Tibial artery (tissue), 4 donors: ENCODE measurements at places on chromosomes 5 and 9.

DNA sequence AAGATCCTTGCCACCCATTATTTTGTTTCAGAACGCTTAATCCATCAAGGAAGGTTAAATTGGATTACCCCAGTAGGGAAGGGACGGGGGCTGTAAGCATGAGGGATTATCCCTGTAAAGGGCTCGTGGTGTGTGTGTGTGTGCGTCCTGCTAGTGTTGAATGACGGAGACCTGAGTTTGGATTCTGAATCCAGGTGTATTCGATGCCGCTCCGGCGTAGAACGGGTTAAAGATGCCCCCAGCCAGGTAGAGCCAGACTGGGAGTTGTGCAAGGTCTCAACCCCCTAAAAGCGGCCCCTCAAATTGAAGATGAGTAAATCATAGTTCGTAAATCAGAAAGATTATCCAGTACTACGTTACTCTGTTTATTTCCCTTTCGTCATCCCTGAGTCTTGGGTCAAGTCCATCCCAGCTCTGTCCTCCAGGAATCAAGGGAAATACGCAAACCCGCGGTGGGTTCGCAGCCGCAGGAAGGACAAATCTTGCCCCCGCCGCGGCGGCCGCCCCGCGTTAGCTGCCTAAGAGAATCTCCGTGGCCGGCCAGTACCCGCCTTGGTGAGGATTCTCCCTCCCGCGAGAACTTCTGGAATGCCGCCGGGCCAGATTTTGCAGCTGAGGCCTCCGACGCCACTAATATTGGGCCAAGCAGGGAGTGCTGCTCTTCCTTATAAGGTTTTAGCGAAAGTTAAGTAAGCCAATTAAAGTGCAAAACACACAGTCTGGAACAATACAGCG lies 586 bp upstream of the MTAP start:
- peak; percentile 60 for DNase-seq
- H3K4me1 ChIP-seq, result no peaks in the 10 kb centered on the region
- H3K4me3 ChIP-seq, result peak overlapping the region; percentile 85
- no peaks in the 10 kb centered on the region for H3K27me3 ChIP-seq
- peak overlapping the region; percentile 88 for H3K27ac ChIP-seq

DNA sequence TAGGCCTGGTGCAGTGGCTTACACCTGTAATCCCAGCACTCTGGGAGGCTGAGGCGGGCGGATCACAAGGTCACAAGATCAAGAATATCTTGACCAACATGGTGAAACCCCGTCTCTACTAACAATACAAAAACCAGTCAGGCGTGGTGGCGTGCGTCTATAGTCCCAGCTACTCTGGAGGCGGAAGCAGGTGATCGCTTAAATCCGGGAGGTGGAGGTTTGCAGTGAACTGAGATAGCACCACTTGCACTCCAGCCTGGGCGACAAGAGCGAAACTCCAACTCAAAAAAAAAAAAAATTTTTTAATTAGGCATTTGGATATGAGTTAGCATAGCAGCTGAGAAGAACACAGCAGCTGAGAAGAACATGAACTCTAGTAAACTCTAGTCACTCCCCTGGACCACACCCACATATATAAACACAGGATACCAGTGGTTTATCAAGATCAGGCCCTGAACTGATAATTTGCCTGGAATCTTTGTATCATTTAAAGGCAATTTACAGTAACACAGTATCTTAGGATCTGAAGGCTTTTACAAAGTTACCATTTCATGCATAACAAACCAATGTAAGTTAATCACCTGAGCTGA lies 4.6 kb upstream of the UGCG start:
- no peaks in the 10 kb centered on the region for H3K27me3 ChIP-seq
- no peaks in the 10 kb centered on the region for H3K36me3 ChIP-seq
- H3K4me1 ChIP-seq, result no peaks in the 10 kb centered on the region
- no peak for DNase-seq

- no peak for DNase-seq
- no peaks in the 10 kb centered on the region for H3K27me3 ChIP-seq
- H3K4me1 ChIP-seq, result no peaks in the 10 kb centered on the region
- H3K27ac ChIP-seq, result no peak overlapping the region
- H3K4me3 ChIP-seq, result no peak overlapping the region
These were observed 72.3 kb downstream of the PRELID2 start for GRCh38 chr5:145762833-145763232.

DNA sequence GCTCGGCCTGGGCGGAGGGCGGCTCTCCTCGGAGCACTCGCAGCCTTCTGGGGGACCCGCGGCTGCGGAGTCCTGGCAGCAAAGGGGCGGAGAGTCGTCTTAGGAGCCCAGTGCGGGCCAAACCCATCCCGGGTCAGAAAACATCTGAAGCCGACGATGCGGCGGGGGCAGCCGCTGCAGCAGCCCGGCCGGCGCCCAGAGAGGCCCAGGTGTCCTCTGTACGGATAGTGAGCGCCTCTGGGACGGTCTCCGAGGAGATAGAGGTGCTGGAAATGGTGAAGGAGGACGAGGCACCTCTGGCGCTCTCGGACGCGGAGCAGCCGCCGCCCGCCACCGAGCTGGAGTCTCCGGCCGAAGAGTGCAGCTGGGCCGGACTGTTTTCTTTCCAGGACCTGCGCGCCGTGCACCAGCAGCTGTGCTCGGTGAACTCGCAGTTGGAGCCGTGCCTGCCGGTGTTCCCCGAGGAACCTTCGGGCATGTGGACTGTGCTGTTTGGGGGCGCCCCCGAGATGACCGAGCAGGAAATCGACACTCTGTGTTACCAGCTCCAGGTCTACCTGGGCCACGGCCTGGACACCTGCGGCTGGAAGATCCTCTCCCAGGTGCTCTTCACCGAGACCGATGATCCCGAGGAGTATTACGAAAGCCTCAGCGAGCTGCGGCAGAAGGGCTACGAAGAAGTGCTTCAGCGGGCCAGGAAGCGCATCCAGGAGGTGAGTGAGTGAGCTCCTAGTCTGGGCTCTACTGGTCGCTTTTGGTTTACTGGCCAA lies 1.2 kb downstream of the JMY start:
- peak overlapping the region; percentile 95 for H3K27ac ChIP-seq
- DNase-seq, result peak; percentile 34
- H3K36me3 ChIP-seq, result no peaks in the 10 kb centered on the region
- H3K4me1 ChIP-seq, result peaks cover 45% of the 10 kb centered on the region
- peak overlapping the region; percentile 62 for H3K4me3 ChIP-seq
- H3K27me3 ChIP-seq, result no peaks in the 10 kb centered on the region

DNA sequence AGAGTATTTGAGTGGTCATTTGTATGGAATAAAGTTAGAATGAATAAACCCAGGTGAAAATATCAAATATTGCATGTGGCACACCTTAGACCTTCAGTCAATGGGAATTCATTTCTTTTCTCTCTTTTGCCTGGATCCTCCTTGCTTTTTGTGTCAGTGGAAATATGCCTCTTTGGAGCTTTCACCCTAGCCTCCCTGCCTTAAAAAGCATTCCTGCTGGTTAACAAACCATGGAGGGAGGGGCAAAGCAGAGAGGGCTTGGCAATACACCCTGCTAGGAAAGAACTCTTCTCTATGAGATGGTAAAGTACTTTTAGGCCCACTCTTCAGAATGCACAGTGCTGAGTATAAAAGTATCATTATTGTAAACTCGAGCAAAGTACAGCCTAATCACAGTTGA lies 383.7 kb downstream of the DMAC1 start:
- no peak overlapping the region for H3K4me3 ChIP-seq
- H3K27ac ChIP-seq, result no peak overlapping the region
- H3K36me3 ChIP-seq, result no peaks in the 10 kb centered on the region
- H3K4me1 ChIP-seq, result no peaks in the 10 kb centered on the region

GRCh38 chr9:107594908-107595530 lies 105.5 kb upstream of the KLF4 start:
- H3K27ac ChIP-seq, result no peak overlapping the region
- peak; percentile 6 for DNase-seq
- H3K27me3 ChIP-seq, result no peaks in the 10 kb centered on the region

GRCh38 chr9:126646162-126646561 lies 32.4 kb downstream of the LMX1B start:
- H3K36me3 ChIP-seq, result no peaks in the 10 kb centered on the region
- DNase-seq, result no peak
- H3K27me3 ChIP-seq, result no peaks in the 10 kb centered on the region
- H3K27ac ChIP-seq, result no peak overlapping the region
- H3K4me1 ChIP-seq, result no peaks in the 10 kb centered on the region
- no peak overlapping the region for H3K4me3 ChIP-seq

DNA sequence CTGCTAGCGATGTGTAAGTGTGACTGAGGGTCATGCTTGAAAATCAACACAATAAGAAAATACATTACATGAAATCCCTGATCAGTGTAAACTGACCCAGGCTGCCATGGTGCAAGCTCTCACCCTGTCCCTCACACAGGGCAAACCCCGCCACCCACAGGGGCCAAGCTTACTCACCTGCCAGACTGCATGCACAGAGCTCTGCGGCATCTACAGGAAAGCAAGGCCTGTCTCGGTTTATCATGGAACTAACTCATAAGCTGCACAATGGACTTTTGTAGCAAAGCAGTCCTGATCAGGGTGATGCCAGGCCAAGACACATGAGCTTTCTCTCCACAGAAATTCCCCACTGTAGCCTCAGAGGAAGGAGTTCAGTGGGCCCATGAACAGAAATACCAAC lies 9.7 kb downstream of the IPPK start:
- no peaks in the 10 kb centered on the region for H3K4me1 ChIP-seq
- no peak overlapping the region for H3K4me3 ChIP-seq
- no peaks in the 10 kb centered on the region for H3K27me3 ChIP-seq
- DNase-seq, result no peak

DNA sequence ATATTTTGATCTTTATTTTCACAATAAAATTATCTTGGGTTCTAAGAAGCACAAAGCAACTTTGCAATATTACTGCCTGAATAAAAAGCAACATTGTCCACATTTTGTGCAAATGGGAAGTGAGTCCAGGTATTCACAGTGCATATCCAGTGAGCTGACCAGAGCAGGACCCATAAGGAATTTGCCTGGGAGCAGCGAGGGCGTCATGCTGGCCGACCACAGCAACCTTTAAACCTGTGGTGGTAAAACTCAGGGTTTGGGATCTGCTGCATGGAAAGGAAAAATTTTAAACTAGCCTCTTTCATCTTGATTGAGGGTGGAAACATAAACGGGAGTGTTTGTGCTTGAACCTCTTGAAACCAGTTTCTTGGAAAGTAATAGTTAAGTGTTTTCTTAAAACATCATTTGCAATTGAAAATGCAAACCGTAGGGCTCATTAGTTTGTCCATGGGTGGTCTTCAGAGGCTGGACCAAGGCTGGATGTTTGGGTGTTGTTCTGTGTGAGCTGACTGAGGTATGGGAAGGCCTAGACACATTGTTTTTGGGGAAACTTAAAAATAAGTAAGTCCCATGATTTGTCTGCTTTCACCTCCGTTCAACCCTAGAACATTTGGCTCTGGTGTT lies 85.0 kb upstream of the ANKH start:
- H3K4me1 ChIP-seq, result no peaks in the 10 kb centered on the region
- H3K36me3 ChIP-seq, result no peaks in the 10 kb centered on the region
- H3K27me3 ChIP-seq, result no peaks in the 10 kb centered on the region
- H3K27ac ChIP-seq, result no peak overlapping the region
- no peak overlapping the region for H3K4me3 ChIP-seq

GRCh38 chr9:128211186-128211980 lies 8.2 kb downstream of the DNM1 start:
- no peak overlapping the region for H3K4me3 ChIP-seq
- H3K27me3 ChIP-seq, result no peaks in the 10 kb centered on the region
- no peak overlapping the region for H3K27ac ChIP-seq
- H3K36me3 ChIP-seq, result no peaks in the 10 kb centered on the region

- H3K36me3 ChIP-seq, result no peaks in the 10 kb centered on the region
- H3K27ac ChIP-seq, result no peak overlapping the region
- H3K4me3 ChIP-seq, result no peak overlapping the region
- H3K4me1 ChIP-seq, result no peaks in the 10 kb centered on the region
These were observed 145.0 kb downstream of the MED27 start for GRCh38 chr9:131934673-131935072.

DNA sequence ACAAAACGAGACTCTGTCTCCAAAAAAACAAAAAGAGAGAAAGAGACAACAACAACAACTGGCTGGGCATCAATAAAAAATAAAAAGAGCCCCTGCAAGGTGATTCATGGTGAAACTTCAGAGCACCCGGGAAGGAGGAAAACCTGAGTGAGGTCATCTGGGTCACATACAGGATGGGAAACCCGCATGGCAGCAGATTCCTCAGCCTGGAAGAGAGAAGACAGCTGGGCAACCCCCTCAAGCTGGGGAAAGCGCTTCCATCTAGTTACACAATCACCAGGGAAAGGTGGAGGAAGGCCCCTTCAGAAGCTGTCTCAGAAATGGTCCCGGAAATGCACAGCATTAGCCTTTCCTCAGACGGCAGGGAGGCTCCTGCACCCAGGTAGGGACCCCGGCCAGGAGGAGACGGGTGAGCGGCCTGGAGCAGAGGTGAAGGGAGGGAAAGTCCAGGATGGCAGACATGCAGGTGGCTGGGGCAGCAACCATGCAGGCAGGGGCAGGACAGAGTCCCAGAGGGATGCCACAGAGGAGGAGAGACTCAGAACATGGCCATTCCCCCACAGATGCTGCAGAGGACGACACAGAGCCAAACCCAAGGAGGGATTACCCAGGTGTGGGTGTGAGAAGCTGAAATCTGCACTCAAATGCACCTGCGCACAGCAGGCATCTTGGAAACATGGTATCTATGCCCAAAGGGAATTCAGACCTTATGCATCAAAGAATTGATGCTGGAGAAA lies 29.4 kb downstream of the CAMSAP1 start:
- no peaks in the 10 kb centered on the region for H3K36me3 ChIP-seq
- H3K4me3 ChIP-seq, result no peak overlapping the region
- no peak for DNase-seq
- H3K27me3 ChIP-seq, result no peaks in the 10 kb centered on the region
- no peak overlapping the region for H3K27ac ChIP-seq
- H3K4me1 ChIP-seq, result no peaks in the 10 kb centered on the region

DNA sequence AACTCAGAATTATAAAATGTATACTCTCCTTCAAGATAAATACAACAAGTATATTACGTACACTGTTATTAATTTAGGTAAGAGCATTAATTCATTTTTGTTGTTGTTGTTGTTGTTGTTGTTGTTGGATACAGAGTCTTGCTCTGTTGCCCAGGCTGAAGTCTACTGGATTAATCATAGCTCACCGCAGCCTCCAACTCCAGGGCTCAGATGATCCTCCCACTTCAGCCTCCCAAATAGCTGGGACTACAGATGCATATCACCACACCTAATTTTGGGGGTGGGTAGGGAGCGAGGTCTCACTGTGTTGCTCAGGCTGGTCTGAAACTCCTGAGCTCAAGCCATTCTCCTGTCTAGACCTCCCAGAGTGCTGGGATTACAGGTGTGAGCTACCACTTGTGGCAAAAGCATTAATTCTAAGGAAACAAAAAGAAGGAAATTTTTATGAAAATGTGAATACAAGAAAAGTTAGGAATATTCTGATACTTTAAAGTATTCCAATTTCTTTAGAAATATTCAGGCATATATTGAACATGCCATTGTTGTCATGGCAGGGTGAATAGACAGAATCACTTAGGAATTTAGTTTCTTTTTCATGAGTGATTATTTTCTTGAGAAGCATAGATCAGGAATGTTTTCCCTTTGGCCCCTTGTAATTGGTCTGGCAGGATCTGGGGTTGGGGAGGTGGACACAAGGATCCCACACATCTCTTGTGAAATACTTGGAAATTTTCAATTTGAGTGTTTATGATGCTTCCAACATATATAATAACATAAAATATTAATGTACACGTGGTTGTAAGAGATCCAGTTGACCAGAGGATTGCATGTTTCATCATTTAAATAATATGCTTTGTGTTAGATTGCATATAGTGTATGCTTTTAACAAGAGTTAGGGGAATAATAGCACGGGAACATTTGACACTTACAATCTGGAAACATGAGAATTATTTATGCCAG lies 263.6 kb downstream of the FANCC start:
- no peaks in the 10 kb centered on the region for H3K4me1 ChIP-seq
- peak overlapping the region; percentile 83 for H3K27ac ChIP-seq
- H3K4me3 ChIP-seq, result peak overlapping the region; percentile 44
- no peaks in the 10 kb centered on the region for H3K36me3 ChIP-seq

- H3K36me3 ChIP-seq, result no peaks in the 10 kb centered on the region
- no peak overlapping the region for H3K4me3 ChIP-seq
- DNase-seq, result no peak
- no peak overlapping the region for H3K27ac ChIP-seq
- peaks cover 9% of the 10 kb centered on the region for H3K4me1 ChIP-seq
These were observed 590.5 kb downstream of the CCDC171 start for GRCh38 chr9:16143310-16143709.
